ENCODE measurements at places on chromosomes 12 and 14.
A peak's percentile ranks its signal among the peaks of the same experiment; 100 is the strongest.

GRCh38 chr12:60394665-60395064 is 798.8 kb downstream of the SLC16A7 start:
- DNase-seq, result no peak

DNA sequence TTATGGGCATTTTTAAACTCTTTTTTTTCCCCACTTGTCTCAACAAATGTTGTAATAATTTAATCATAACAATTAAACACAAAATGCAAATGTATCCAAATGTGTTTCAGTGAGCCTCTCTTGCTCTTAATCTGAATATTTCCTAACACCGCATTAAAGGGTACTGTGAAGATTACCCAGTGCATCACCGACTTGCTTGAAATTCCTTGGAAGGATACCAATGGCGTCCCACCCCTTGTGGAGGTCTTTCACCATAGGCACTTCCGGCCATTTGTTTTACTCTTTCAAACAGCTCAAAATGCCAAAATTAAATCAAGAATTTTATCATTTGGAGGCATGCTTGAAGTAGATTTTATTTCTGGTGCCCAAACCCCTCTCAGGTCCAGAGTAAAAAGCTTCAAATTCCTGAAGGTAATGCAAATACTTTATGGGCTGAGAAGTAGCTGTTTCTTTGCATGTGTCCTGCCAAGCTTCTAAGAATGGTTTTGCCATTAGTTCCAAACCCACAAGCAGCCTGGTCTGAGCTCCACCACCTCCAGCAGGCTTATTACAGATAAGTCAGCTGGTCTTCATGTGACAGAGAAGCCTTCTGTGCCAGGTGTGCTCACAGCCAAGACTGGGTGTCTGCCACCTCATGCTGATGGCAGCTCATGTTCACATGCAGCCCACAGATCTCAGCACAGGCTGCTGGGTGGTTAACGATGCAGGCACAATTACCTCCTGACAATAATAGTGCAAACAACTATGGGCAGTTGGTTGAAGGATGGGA is 16.4 kb upstream of the NUDT4 start:
- DNase-seq, result no peak

DNA sequence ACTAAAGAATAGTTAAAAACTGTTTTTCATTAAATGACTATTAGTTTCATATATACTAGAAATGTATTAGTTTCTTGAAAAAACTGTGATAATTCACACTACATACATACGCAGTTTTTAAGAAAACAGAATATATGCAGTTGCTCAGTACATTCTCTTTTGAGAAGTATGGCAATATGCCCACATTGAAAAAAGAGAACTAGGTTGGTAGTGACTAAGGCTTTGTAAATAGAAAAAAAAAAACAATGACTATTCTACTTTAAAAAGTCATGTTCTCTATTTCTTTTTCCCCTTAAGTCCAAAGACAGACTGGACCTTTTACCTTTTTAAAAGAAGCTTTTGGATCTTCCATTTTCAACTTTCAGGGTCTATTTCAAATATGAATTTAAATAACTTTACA is 25.0 kb downstream of the SNX6 start:
- DNase-seq, result no peak

GRCh38 chr12:2640709-2641108 is 154.1 kb upstream of the FKBP4 start:
- DNase-seq, result peak; percentile 96

GRCh38 chr14:28758253-28758884 is 8.2 kb upstream of the FOXG1 start:
- DNase-seq, result no peak

- DNase-seq, result no peak
Measured at GRCh38 chr12:77070800-77071449, 5.6 kb upstream of the E2F7 start.

- no peak for DNase-seq
Measured at GRCh38 chr12:14614704-14615121, 47.0 kb upstream of the PLBD1 start.

GRCh38 chr12:131116468-131117117 is 162.9 kb downstream of the ADGRD1 start:
- DNase-seq, result no peak

- DNase-seq, result no peak
Measured at GRCh38 chr12:99311373-99311772, 336.2 kb upstream of the GARIN6 start.

GRCh38 chr14:53209370-53209769 is 56.2 kb upstream of the DDHD1 start:
- DNase-seq, result no peak

DNA sequence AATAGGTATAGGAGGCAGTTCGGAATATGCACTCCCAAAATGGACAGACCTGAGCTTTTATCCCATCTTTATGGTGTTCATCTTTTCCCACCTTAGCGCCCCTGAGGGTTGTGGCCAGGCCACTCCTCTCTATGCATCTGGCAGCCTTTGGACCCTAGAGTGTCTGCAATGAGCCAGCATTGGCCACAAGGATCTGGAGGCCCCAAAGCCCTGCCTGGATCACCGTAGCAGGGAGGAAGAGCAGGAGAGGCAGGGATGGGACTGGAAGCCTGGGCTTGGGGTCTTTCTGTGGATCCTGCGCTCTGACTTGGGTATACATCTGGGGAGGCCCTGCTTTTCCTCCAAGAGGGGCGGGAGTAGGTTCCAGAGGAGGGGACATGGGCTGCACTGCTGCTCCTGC is 52.5 kb downstream of the PLEKHG3 start:
- DNase-seq, result no peak

GRCh38 chr12:116323406-116324386 is 46.2 kb upstream of the MED13L start:
- no peak for DNase-seq

- DNase-seq, result peak; percentile 84
Measured at GRCh38 chr14:94345344-94346064, 22.4 kb upstream of the SERPINA6 start.

- DNase-seq, result no peak
Measured at GRCh38 chr14:27409944-27410343, 812.1 kb upstream of the NOVA1 start.

GRCh38 chr12:14167005-14167628 is 185.7 kb upstream of the GRIN2B start:
- DNase-seq, result peak; percentile 41

DNA sequence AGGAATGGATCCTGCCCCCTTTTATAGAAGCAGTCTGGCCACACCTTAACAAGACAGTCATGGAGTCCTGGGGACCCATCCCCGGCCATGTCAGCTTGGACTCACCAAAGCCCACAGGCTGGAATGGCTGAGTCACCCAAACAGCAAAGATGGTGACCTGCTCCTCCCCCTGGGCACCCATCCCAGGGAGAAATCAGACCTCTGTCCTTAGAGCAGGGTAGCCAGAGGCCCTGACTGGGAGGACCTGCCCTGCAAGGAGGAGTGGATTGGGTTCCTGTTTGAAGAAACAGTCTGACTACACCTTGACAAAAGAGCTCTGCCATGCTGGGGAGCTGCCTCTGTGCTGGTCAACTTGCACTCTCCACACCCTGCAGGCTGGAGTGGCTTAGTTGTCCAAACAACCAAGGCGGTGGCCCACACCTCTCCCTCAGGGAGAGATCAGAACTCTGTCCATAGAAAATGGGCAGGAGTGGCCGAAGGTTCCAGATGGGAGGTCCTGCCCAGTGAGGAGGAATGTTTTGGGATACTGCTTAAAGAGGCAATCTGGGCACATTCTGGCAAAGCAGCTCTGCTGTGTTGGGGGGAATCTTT is 16.6 kb downstream of the MGP start:
- DNase-seq, result no peak

DNA sequence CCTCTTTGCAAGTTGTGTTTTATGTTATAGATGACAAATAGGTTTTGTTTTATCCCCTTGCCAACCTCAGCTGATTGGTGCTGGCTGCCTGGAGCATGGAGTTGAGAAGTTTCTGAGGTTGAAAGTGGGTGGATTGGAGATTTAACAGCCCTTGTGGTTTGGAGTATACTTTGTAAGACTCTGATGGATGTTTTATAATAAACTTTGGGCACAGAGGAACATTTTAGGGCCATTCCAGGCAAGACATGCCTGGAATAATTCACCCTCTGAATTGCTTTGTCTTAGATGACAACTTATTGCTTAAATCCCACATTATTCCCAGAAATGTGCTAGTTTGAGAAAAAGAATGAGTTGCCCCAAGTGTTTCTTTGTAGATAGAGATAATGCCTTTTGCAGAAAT is 158.9 kb downstream of the SLC5A8 start:
- no peak for DNase-seq

DNA sequence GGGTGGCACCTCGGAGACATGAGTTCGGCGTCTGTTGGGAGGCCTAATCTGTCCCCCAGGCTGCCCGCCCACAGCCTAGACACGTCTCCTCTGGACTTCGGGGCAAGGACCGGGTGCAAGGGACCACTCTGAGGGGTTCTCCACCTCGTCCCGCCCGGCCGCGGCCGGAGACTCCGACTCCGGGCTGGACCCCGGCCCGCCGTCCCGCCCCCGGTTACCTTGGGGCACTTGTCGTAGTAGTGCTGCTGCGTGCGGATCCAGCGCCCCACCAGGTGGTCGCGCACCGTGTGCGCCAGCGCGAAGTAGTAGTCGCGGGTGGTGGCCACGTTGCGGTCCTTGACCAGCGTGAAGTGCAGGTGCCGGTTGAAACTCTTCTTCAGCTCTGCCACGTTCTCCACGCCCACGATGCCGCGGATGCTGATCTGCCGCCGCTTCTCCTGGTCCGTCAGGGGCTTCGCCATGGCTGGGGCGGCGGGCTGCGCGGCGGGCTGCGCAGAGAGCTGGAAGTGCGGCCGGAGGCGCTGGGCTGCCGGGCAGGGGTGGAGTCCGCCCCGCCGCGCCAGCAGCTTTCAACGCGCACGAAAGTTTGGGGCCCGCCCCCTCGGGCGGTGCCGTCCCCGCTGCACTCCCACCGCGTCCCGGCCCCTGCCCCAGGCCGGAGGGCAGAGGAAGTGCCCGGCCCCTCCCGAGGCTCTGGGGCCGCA is at the start of gene PYGL:
Gene PYGL (minus strand): TSS at position 541 of the 704 bp plus-strand sequence. CDS start 80 bp downstream, at position 461.
- peak; percentile 69 for DNase-seq

DNA sequence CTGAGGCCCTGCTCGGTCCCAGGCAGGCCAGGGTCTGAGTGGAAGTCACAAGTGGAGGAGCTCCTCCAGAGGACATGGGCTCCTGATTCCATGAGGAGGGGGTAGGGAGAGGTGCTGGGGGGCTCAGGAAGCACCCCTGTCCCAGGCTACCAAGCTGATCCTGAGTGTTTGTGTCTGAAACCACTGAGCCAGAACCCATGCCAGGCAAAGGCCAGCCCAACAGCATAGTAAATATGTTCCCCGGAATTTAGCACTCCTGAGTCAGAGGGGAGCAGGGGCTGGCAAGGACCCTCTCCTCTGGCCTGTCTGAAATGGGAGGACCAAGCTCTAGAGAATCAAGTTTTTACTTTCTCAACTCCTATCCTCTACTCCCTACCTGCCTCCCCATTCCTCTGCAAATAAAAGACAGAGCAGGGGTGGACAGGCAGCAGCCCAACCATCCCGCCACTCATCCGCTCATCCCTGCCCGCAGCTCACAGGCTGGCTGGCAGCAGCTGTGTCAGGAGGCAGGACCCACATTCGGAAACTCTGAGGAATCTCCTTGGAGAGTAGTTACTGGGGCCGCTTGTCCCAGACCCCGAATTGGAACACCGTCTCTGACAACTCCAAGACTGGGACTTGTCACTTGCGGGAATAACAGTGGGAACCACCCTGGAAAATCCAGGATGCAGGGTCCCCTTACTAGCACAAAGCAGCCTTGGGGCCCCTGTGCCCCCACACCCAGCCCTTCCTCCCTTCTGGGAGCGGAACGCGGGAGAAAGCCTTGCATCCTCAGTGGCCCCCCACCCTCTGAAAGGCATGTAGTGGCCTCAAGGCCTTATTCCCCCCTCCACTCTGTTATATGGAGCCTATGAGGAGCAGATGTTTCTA is 102.5 kb downstream of the ZFP36L1 start:
- no peak for DNase-seq

GRCh38 chr14:106442857-106443256 is 916.5 kb downstream of the TMEM121 start:
- DNase-seq, result no peak

DNA sequence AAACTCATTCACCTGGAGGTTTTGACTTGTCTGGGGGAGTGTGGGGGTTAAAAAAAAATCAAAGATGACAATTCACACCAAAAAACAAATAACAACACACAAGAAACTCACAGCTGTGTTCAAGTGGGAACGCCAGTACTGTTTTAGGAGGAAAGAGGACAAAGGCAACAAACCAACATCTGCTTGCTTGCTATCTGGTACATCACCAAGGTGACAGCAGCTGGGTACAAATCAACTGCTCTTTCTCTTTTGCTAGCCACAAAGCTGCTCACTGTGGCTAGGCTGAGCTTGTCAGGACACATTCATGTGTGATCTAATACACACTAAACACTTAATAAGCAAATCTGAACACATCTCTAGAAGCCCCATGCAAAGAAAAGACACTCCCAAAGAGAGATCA is 128.0 kb upstream of the RAP1B start:
- no peak for DNase-seq

- DNase-seq, result no peak
Measured at GRCh38 chr12:6276956-6277620, 33.4 kb upstream of the PLEKHG6 start.

DNA sequence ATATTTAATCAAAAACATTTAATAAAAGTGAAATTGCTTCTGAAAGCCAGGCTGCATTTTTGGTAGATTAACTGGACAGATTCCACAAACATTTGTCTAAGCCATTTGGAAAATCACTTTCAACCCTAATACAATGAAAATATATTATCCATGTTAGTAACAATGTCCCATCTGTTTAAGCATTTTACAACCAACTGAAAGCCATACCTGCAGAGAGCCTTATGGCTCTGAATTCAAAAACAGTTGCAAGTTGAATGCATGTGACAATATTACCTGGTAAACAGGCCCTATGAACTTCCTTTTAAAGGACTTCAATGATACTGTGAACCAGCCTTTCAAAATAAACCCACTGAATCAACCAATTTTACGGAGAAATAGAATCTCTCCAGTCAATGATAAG is 468.1 kb downstream of the BTG1 start:
- DNase-seq, result no peak

GRCh38 chr12:4194668-4195067 is 78.9 kb upstream of the CCND2 start:
- no peak for DNase-seq

- no peak for DNase-seq
Measured at GRCh38 chr12:71440763-71441748, 1.5 kb downstream of the LGR5 start.

Data from SJSA1 (cell line).